ENCODE measurements at places on chromosomes 4 and X.
A peak's percentile ranks its signal among the peaks of the same experiment; 100 is the strongest.

- DNase-seq, result no peak
These were observed 72.2 kb upstream of the RBPJ start for GRCh38 chr4:26248647-26249046.

- no peak for DNase-seq
These were observed 27.4 kb downstream of the NLRP2B start for GRCh38 chrX:57652705-57653104.

GRCh38 chr4:78149751-78150542 lies 92.8 kb downstream of the FRAS1 start:
- DNase-seq, result no peak

DNA sequence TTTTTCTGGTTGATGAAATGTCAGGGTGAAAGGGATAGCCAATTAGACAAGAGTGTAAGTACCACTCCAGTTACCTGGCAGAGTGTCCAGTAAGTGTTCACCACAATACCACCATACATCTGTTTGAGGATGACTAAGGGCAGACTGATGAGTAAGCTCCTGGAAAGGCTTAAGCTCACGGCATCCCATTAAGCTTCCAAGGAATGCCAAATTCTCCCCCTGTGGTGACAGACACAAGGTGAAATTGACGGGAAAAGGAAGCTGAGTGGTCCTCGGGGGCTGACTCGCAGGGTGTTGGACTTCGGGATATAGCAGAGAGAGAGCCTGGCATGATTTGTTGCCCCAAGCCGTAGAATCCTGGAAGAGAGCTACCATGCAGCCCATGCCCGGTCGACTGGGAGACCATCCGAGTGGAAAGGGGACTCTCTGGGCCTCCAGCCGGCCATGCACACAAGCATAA lies 7.6 kb upstream of the BST1 start:
- no peak for DNase-seq

DNA sequence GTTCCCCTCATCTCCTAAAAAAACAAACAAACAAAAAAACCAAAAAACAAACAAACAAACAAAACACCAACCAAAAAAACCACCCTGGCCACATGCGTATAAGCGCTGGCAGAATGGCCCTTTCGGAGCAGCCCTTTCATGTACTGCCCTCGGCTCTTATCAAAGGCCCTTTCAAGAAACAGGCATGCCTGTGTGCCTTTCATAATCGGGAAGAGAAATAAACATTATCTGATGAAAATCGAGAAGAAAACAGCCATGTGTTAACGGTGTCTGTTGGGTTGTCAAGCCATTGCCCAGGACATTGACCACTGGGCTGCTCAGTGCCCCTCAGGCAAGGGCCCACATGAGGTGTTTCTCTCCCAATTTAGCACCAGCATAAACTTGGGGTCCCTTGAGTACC lies 68.3 kb downstream of the PJA1 start:
- no peak for DNase-seq

GRCh38 chrX:41553688-41554087 lies 106.5 kb downstream of the NYX start:
- no peak for DNase-seq

DNA sequence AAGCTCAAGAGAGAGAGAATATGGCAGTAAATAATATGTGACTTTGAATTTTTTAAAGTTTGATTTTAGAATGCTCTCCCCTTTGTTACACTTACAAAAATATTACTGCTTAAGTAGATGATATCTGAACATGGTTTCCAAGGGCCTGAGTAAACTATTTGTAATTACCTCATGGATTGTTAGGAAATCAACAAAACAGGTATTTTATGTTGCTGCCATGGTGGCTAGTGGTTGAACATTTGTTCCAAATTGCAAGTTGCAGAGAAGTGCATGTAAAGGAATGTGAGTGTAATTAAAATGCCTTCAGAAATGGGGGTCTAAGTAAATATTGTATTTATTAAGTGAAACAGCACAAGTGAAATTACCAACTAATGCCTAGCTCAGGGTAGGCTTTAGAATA lies 27.6 kb downstream of the SEPTIN11 start:
- DNase-seq, result no peak

DNA sequence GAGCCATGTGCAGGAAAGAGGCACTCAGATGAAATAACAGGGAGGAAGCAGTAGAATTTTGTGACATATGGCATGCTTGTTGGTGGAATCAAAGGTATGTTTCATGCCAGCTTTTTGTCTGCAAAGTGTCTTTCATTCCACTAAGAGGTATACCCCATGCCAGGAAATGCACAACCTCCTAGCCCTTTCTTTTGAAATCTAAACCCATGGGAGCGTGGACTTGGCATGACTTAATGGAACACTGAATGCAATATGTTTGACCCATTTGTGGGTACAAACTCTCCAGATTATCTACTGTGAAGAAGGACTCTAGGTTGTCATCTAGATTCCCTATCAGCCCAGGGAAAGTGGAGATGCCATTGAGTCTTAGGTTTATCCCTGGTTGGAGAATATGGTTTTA lies 338.3 kb upstream of the TEX13C start:
- no peak for DNase-seq

DNA sequence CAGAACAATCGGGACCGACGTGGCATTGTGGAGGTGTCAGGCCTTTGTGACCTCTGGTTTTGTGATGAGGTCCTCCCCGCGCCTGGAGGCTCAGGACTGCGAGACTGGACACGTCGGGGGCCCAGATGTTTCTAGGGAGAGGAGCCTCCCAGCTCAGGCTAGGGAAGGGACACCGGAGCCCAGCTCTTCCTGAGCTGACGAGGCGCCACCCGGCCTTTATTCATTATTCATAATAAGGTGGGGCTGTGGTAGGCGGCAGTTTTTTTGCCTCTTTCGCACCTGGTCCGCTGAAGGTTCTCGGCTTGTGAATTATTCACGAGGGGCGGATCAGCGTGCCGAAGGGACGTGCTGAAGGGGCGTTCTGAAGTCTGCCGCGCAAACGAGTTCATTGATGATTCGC lies 2.3 kb upstream of the UBA1 start:
- DNase-seq, result peak; percentile 28

DNA sequence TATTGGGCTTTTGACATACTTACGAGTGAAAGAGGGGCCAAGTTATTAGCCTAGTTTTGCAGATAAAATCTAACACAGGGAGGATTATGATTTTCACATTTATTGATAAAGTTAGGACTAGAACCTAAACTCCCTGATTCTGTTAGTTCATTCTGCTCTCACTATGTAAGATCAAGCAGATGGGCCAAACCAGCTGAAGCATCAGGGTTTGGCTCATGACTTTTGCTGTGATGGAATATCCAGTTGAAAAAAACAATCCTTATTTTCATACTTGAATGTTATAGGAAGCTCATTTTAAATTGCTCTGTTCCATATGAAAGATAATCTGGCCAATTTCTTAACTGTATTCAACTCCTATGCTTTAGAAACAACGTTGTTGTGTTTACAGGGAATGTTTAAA lies 21.2 kb downstream of the SPRY1 start:
- DNase-seq, result no peak

DNA sequence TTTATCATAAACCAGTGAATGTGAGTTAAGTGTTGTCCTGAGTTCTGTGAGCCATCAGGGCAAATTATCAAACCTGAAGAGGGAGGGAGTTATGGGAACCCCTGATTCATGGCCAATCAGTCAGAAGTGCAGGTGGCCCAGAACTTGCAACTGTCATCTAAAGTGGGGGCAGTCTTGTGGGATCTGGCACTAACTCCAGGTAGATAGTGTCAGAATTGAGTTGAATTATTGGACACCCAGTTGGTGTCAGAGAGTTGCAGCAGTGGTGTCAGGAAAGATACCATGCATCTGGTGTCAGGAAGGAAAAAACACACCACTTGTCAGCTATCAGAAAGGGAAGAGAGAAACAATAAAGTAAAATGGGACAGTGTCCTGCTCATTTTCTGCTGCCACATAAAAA lies 8.4 kb downstream of the CORIN start:
- no peak for DNase-seq

DNA sequence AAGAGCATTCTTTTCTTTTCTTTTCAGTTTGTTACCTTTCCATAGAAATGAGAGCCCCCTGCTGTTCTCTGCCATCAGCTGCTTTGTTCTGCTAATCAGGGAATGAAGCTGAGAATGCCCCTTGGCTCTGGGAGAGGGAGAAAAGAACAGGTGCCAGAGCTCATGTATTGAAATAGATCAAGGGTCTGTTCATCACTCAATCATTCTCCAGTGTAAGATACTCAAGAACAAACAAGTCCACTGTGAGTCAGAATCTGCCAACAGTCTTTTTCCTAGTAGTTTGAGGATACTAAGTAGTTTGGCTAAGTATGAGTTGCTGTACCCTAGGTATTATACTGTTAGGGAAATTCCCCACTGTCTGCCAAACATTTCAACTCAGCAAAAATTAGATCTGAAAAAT lies 144.3 kb downstream of the RTL3 start:
- no peak for DNase-seq

DNA sequence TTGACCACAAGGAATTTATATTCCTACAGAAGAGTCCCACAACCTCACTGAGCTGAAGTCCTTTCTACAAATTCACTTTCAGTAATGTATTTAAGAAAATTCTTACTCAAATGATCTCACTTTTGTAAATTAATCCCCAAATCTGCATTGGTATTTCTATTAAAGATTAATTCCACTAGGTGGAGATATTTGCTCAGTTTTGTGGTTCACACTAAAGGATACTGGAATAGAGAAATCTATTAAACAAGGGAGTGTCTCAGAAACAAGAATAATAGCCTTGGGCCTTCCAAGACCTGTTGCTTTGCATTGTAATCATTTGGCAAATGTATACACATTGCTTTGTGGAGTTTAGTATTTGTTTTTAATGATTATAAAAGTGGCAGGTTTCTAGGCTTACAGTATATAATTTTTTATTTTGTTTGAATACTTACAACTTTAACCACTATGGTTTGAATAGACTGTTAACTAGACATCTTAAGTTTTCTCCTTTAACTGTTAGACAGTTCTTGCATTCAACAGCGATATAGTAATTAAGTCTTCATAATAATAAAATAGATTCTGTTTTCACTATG lies 25.9 kb downstream of the CFAP299 start:
- no peak for DNase-seq

GRCh38 chrX:102599951-102600579 lies 750 bp downstream of the ARMCX5 start:
- DNase-seq, result no peak

DNA sequence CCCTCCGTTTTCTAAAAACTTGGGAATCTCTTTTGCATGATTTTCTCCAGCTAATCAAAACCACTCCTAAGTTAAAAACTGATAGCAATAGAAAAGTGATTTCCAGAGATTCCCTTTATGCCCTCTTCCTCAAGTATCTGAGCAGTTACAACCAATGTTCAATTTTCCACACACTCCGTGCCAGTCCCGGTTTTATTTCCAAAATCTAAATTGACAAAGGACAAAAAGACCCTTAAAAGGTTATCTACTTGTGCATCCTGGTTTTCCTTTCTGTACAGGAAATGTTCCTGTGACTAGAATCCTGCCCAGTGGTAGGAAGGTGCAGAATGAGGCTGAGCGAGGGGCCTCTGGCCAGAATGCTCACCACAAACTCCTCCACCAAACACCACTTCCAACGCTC lies 1.3 kb downstream of the SFRP2 start:
- no peak for DNase-seq

GRCh38 chrX:48956728-48957414 lies 536 bp downstream of the OTUD5 start:
- peak; percentile 45 for DNase-seq

DNA sequence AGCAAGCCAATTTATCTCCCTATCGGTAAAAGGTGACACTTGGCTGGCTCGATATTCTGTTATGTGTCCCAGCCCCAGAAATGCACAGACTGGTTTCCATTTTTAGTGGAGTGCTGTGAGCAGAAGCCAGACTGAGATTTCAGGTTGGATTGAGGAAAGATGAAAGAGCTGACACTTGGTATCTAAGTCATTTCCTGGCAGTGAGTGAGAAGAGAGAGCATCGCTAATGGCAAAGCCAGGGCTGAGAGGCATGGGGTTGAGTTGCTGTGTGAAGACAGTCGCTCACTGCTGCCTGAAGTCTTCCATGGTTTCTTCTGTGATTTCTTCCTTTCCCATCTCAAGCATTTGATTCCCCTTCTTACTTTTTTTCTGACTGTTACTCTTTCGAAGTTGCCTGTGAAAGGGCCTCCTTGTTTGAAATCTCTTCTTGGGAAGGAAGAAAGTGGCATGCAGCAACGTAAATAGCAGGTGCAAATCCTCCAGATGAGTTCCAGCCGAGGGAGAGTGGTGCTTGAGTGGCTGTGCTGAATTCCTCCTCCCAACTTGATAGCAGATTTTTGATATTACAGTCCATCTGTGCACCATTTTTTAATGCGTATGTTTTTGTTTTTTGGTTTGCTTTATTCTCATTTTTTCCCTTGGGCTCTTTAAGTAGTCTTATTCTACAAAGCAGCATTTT lies 109.2 kb upstream of the LIMCH1 start:
- DNase-seq, result no peak

DNA sequence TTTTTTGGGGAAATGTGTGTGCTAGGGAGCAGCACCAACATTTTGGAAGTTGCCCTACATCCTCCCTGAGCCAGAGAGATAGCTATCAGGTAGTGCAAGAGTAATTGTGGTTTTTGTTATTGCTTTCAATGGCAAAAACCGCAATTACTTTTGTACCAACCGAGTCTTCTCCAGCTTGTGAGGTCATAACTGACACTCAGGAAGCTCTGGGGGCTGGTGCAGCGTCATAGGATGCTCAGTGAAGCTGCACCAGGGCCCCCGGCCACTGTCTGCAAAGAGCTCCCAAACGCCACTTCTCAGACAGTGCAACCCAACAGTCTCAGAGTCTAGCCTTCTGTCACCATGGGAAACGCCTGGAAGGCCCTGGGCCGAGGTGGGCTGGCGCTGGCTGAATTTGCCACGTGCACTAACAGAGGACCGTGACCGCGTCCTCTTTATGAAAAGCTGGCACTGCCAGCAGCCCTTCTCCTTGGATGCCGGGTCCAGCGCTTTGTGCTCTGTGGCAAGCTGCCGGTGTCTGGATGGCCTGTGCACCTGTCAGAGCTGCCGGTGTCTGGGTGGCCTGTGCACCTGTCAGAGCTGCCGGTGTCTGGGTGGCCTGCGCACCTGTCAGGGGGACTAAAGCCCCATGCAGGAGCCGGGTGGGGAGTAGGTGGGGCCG lies 19.4 kb downstream of the SH3TC1 start:
- no peak for DNase-seq

DNA sequence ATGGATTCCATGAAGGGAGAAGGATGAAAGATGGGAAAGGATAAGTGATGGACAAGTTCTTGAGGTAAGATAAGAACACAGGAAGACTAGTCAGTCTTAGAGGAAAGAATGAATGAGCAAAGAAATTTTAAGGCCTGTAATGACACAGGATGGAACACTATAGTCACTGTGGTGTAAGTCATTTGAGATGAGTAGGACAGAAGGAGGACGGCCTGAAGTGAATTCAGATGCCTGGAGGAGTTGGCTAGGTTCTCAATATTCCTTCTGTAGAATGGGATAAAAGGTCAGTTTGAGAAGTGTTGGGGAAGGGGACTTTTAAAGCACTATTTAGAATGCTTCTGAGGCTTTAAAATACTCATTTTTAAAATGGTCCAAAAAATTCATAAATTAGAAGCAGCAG lies 3.9 kb downstream of the MSMO1 start:
- DNase-seq, result no peak

GRCh38 chr4:143382596-143382995 lies 45.9 kb downstream of the GAB1 start:
- DNase-seq, result no peak

- DNase-seq, result no peak
These were observed 73.9 kb downstream of the VCX3A start for GRCh38 chrX:6460893-6461490.

Measured in T-helper 1 cell (primary cell).